ENCODE measurements at places on chromosomes 2 and 18. TPM values are rescaled to one million over a fixed set of nuclear protein-coding genes. Genes with fewer than 3 reads are reported as not detected.

DNA sequence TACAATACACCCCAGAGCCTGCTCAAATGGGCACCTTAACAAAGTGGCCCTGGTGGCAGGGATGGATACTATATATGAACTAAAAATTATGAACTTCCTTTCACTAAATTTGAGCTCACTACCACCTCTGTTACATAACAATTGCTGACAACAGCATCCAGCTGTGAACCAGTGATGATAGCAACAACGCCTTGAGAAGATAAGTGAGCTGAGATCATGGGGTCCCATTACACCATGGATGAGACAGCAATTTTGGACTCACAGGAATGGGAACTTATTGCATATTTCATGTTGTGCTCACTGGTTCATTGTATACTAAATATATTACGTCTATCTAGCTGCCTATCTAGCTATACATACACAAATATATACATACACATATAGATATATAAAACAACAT lies 16.9 kb upstream of the ALMS1 start:
- no peaks in the 10 kb centered on the region for H3K36me3 ChIP-seq
- no peak overlapping the region for H3K4me3 ChIP-seq
- no peaks in the 10 kb centered on the region for H3K4me1 ChIP-seq

DNA sequence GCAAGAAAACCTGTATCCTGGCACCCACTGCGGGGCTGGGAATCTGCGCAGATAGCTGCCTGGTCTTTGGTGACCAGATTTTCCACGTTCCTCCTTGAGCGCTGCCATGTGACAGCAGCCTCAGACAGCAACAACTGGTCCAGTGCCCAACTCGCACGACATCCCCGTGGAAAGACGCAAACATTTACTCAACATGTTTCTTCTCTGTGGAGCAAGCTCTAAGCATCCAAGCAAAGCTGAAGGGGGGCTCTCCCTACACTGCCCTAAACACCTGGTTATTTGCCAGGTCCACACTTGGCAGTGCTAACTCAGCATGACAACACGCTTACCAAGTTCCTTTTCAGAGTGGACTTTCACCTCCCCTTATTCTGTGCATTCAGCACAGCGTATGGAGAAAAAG lies 11.3 kb downstream of the ZNF516 start:
- no peaks in the 10 kb centered on the region for H3K4me1 ChIP-seq
- DNase-seq, result no peak
- no peak overlapping the region for H3K4me3 ChIP-seq
- H3K27ac ChIP-seq, result no peak overlapping the region

Gene ADCYAP1
- total RNA-seq, result not detected

Gene TUBA3D
- total RNA-seq, result not detected

Gene IL1F10
- total RNA-seq, result not detected
